ENCODE measurements at places on chromosomes 2 and 18. TPM values are rescaled to one million over a fixed set of nuclear protein-coding genes. Genes with fewer than 3 reads are reported as not detected.

Gene DNAJC27
- 9.5 TPM for polyA plus RNA-seq

DNA sequence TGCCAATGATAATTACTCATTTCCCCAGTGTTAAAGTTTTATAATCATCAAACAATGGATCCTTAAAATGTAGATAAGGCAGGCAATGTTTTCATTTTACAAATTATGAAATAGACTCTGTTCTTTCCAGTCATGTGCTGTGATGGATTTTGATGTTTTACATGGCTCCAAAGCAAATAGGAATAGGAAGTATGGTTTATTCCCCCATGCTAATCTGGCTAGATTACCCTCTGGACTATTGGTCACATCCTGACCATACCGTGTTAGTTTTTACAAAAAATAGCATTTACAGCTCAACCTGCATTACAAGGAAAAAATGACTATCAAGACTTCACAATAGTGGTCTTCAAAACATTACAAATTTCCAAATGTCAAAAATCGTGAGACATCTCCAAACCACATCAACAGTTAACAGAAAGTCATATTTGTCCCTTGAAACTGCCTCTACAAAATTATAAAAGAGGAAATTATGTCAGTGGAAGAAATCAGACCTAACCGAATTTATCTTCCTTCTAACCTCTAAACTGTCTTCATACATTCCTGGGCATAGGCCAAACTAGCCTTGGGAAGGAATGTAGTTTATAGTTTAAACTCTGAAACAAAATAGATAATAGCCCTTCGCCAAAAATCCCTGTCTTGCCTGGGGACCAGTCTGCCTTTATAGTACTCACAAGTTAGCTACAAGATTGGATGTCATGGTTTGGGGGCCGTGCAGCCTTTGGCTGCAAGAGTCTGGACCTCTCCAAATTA lies 1941.2 kb upstream of the CELF4 start:
- DNase-seq: no peak

GRCh38 chr2:120990451-120990871 lies 254.8 kb downstream of the GLI2 start:
- DNase-seq: no peak

Gene RAMP1
- 2.3 TPM for polyA plus RNA-seq

Gene CNDP1
- polyA plus RNA-seq: 0.91 TPM

- DNase-seq: no peak
Measured at GRCh38 chr2:56714400-56714799, 530.6 kb downstream of the CCDC85A start.

DNA sequence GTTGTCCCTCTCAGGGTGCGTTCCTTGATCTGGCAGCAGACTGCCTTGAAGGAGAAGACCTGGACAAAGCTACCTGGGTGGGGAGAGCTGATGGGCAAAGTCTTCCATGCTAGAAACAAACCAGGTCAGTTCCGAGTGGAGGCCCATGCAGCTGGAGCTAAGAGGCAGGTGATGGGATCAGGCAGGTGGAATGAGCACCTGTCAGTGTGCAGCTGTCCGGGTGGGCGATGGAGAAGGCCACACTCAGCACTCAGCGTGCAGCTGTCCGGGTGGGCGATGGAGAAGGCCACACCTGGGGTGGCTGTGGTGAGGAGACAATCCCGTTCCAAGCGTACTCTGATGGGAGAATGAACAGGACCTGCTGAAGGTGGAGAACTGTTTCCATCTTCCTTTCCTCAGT lies 237.3 kb upstream of the MYT1L start:
- no peak for DNase-seq

Gene ARHGAP28
- 70.9 TPM for polyA plus RNA-seq

GRCh38 chr2:239716536-239717318 lies 308.4 kb downstream of the NDUFA10 start:
- no peak for DNase-seq

GRCh38 chr2:96591494-96591893 lies 46.6 kb downstream of the KANSL3 start:
- no peak for DNase-seq

DNA sequence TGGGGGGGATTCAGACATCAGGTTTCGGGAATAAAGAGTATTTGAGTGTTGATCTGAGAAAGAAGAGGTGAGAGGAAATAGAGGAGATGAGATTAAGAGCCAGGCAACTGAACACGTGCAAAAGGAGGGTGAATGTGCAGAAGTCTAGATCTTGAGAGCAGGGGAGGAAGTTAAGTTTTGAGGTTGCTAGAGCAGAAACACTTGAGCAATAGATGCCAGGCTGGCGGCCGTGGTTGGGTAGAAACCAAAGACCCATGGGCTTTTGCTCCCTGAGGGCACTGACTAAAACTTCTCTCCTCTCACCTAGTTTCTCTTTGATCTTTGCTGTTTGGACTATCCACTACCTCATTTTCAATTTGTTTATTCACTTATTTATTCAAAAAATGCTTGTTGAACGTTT lies 116.0 kb downstream of the CDC42EP3 start:
- no peak for DNase-seq

Gene OTOF
- 0.10 TPM for polyA plus RNA-seq

DNA sequence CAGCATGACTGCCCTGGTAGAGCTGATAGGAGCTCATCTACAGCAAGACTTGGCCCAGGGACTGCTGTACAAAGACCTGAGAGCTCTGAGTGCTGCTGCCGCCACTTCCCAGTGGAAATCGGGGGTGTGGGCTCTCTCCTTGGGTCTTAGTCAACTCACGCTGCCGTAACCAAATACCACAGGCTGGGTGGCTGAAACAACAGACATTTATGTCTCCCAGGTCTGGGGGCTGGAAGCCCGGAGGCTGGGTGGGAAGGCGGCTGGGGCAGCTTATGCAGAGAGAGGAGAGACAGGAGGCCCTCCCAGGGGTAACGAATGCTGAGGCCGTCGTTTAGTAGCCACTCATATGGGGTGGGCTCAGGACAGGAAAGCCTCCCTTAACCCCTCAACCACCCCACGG lies 15.4 kb upstream of the MAL start:
- DNase-seq: no peak

DNA sequence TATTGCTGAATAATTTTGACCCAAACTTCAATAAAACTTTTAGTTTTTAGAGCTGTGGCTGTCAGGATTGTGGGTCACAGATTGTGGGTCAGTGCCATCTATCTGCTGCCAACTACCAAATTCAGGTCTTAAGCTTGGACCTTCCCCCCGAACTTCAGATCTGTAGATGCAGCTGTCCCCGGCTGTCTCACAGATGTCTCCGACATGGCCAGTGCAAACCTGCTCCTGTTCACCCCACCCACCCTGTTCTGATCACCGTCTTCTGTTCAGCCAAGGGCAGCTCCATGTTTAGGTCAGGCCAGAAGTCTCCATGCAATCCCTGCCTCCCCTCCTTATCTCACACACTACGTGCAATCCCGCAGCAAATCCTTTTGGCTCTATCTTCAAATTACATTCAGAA lies 175.0 kb downstream of the PRKCE start:
- DNase-seq: no peak

DNA sequence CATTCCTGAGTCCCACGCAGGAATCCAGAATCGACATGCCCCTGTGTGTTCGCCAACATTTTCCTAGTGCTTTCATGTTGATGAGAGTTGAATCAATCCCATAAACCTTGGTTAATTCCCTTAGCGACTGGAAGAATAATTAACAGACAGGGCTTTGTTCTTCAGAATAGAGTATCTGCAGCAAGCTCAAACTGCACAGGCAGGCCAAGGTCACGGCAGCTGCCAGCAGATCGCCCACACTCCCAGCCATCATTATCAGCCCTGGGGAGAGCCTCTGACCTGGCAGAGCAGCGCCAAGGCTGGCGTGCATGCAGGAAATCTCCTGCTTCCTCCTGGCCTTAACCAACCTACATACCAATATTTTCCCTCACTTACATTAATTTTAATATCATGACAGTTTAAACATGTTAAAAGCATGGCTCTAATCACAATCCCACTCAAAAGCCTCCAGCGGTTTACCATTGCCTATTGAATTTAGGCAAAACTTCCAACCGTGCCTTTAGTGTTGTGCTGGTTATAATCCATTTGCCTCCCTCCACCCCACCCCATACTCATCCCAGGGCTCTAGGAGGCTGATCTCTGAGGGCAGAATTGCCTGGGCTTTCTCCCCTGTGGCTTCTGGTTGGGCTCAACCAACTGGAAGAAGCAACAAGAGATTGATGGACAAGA lies 46.8 kb upstream of the NCK2 start:
- no peak for DNase-seq
